ENCODE measurements at places on chromosomes 6 and 20.
A peak's percentile ranks its signal among the peaks of the same experiment; 100 is the strongest.

GRCh38 chr6:91653895-91654294 is 1067.0 kb upstream of the MAP3K7 start:
- no peaks in the 10 kb centered on the region for H3K36me3 ChIP-seq
- H3K27ac ChIP-seq: no peak overlapping the region
- peaks cover 11% of the 10 kb centered on the region for H3K4me1 ChIP-seq
- peaks cover 2% of the 10 kb centered on the region for H3K27me3 ChIP-seq
- DNase-seq: no peak

- H3K4me3 ChIP-seq: no peak overlapping the region
- H3K27me3 ChIP-seq: peaks cover 58% of the 10 kb centered on the region
- peak; percentile 76 for DNase-seq
- H3K4me1 ChIP-seq: no peaks in the 10 kb centered on the region
- H3K36me3 ChIP-seq: no peaks in the 10 kb centered on the region
These were observed 8.9 kb downstream of the BPIFB1 start for GRCh38 chr20:33291830-33292355.

GRCh38 chr6:144248003-144248402 is 37.1 kb upstream of the UTRN start:
- peaks cover 27% of the 10 kb centered on the region for H3K4me1 ChIP-seq
- peaks cover 18% of the 10 kb centered on the region for H3K27me3 ChIP-seq
- H3K27ac ChIP-seq: peak overlapping the region; percentile 57
- no peak overlapping the region for H3K4me3 ChIP-seq
- DNase-seq: no peak

- peaks cover 8% of the 10 kb centered on the region for H3K27me3 ChIP-seq
- no peak overlapping the region for H3K4me3 ChIP-seq
- no peaks in the 10 kb centered on the region for H3K36me3 ChIP-seq
- no peak for DNase-seq
These were observed 29.4 kb upstream of the ZNF831 start for GRCh38 chr20:59134182-59134581.

- H3K27ac ChIP-seq: no peak overlapping the region
- no peaks in the 10 kb centered on the region for H3K4me1 ChIP-seq
- no peaks in the 10 kb centered on the region for H3K36me3 ChIP-seq
- peaks cover 2% of the 10 kb centered on the region for H3K27me3 ChIP-seq
These were observed 161.0 kb downstream of the MCHR2 start for GRCh38 chr6:99833034-99833433.

GRCh38 chr6:157579467-157580031 is 198.6 kb downstream of the ZDHHC14 start:
- no peak overlapping the region for H3K27ac ChIP-seq
- no peak overlapping the region for H3K4me3 ChIP-seq
- no peaks in the 10 kb centered on the region for H3K27me3 ChIP-seq
- no peaks in the 10 kb centered on the region for H3K36me3 ChIP-seq

All from nephron progenitor cell (in vitro differentiated cells).